ENCODE measurements at places on chromosomes 13 and 19. TPM values are rescaled to one million over a fixed set of nuclear protein-coding genes. Genes with fewer than 3 reads are reported as not detected.

The NUCB1 gene
- 303 TPM for polyA plus RNA-seq

DNA sequence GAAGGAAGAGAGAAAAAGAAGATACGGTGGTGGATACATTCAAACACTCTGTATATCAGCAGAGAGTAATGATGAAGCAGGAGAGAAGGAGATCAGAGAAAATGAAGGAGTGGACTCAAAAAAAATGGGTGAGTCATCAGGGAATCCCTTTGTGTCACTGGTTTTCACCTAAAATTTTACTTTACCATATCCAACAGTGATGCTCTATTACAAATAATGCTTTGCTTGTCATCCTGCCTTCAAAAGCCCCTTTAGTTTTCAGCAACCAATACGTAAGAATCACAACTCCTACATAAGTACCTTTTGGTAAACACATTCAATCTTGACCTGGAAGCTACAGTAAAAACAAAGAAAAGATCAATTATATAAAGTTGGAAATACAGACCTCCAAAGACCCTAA lies 88.8 kb downstream of the ENOX1 start:
- DNase-seq, result no peak

DNA sequence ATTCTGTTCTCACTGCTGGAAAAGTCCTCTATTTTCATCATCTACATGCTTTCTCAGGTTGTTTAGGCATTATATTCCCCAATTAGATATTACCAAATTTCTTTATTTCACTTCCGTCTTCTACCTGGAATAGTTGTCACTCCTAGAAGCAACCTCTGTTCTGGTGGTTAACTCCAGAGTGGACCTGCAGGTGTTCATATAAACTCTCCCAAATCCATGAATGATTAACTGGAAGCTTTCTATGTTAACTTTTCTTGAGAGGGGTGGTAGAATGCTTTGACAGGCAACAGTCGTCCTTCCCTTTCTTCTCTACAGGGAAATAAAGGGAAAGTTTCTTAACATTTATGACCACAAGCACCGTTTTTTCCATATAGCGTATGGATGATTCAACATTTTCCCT lies 48.4 kb upstream of the UFM1 start:
- no peak for DNase-seq

GRCh38 chr13:110869805-110870706 lies 44.8 kb downstream of the ANKRD10 start:
- peak; percentile 96 for DNase-seq

DNA sequence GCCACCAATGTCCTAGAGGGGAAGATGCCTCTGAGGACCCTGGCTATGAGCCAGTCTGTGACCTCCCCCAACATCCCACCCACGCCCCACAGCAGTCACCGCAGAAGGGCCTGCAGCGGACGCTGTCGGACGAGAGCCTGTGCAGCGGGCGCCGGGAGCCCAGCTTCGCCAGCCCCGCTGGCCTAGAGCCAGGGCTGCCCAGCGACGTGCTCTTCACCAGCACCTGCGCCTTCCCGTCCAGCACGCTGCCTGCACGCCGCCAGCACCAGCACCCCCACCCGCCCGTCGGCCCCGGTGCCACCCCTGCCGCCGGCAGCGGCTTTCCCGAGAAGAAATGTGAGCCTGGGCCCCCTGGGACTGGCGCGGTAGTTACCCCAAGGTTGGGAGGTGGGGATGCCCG lies 30.6 kb downstream of the DPF1 start:
- no peak for DNase-seq

- no peak for DNase-seq
Observed at GRCh38 chr13:45950386-45951000, 98.9 kb upstream of the SIAH3 start.

Data from sigmoid colon (tissue), 7 donors.